ENCODE measurements at places on chromosomes 12 and 14. TPM values are rescaled to one million over a fixed set of nuclear protein-coding genes. Genes with fewer than 3 reads are reported as not detected.

The FAM222A gene
- total RNA-seq, result 6.9 TPM

The USP44 gene
- total RNA-seq, result 0.34 TPM

The RIC8B gene
- total RNA-seq, result 8.6 TPM

The G2E3 gene
- total RNA-seq, result 13.9 TPM

The WBP11 gene
- 45.8 TPM for total RNA-seq

The MMP19 gene
- 0.24 TPM for total RNA-seq

The LRFN5 gene
- total RNA-seq, result not detected

The C12orf75 gene
- total RNA-seq, result 120 TPM

The CMAS gene
- 46.9 TPM for total RNA-seq

The RGS6 gene
- not detected for total RNA-seq

The CCDC85C gene
- total RNA-seq, result 27.0 TPM

The ITPR2 gene
- 2.7 TPM for total RNA-seq

The RASAL1 gene
- total RNA-seq, result 0.17 TPM

The ASCL1 gene
- total RNA-seq, result not detected

The TAS2R30 gene
- total RNA-seq, result not detected

The LRTM2 gene
- not detected for total RNA-seq

The TAS2R10 gene
- not detected for total RNA-seq

The NPAS3 gene
- not detected for total RNA-seq

The KRT80 gene
- 66.0 TPM for total RNA-seq

The ADAM21 gene
- not detected for total RNA-seq

The PTPRB gene
- 1.6 TPM for total RNA-seq

The HOXC6 gene
- total RNA-seq, result 3.5 TPM

The PFDN5 gene
- total RNA-seq, result 605 TPM

The JPH4 gene
- not detected for total RNA-seq

The RAD9B gene
- total RNA-seq, result 0.13 TPM

The FOXM1 gene
- total RNA-seq, result 87.7 TPM

The RD3L gene
- total RNA-seq, result not detected

The AQP2 gene
- total RNA-seq, result not detected

The GLS2 gene
- 0.27 TPM for total RNA-seq

The EEF1AKMT3 gene
- 5.2 TPM for total RNA-seq

The LYZ gene
- 1.5 TPM for total RNA-seq

The LRRC9 gene
- total RNA-seq, result not detected

The SLC39A2 gene
- total RNA-seq, result not detected

The RNASE3 gene
- total RNA-seq, result not detected

The ITGB7 gene
- total RNA-seq, result 0.35 TPM

The NPFF gene
- total RNA-seq, result not detected

The WSCD2 gene
- not detected for total RNA-seq

The CMA1 gene
- not detected for total RNA-seq

The GNB3 gene
- total RNA-seq, result 2.1 TPM

The VRTN gene
- not detected for total RNA-seq

The TGFB3 gene
- total RNA-seq, result 0.84 TPM

The OVCH1 gene
- total RNA-seq, result not detected

The RIMBP2 gene
- not detected for total RNA-seq

The INSM2 gene
- total RNA-seq, result not detected

The BICDL1 gene
- total RNA-seq, result 2.5 TPM

The IGFBP6 gene
- 254 TPM for total RNA-seq

The MEG3 gene
- total RNA-seq, result 52.0 TPM

The SPATA7 gene
- 3.8 TPM for total RNA-seq

The CCDC60 gene
- not detected for total RNA-seq

The MYF6 gene
- not detected for total RNA-seq

The BDKRB2 gene
- total RNA-seq, result 1.9 TPM

The MBIP gene
- total RNA-seq, result 11.3 TPM

The DNAH10 gene
- total RNA-seq, result 0.13 TPM

The MYO1H gene
- not detected for total RNA-seq

All from A549 treated with ZK216348 at 1 μM for 4 hours (cell line).